ENCODE measurements at places on chromosomes 16 and 17.
A peak's percentile ranks its signal among the peaks of the same experiment; 100 is the strongest.

DNA sequence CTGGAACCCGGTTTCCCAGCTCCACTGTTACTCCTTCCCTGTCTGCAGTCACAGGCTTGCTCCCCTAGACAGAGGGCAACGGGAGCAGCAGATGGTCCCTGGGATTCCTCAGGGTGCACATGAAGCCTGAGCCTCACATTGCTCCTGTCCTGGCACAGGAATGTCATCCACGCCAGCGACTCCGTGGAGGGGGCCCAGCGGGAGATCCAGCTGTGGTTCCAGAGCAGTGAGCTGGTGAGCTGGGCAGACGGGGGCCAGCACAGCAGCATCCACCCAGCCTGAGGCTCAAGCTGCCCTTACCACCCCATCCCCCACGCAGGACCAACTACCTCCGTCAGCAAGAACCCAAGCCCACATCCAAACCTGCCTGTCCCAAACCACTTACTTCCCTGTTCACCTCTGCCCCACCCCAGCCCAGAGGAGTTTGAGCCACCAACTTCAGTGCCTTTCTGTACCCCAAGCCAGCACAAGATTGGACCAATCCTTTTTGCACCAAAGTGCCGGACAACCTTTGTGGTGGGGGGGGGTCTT is 1.6 kb upstream of the DECR2 start:
- DNase-seq: no peak

DNA sequence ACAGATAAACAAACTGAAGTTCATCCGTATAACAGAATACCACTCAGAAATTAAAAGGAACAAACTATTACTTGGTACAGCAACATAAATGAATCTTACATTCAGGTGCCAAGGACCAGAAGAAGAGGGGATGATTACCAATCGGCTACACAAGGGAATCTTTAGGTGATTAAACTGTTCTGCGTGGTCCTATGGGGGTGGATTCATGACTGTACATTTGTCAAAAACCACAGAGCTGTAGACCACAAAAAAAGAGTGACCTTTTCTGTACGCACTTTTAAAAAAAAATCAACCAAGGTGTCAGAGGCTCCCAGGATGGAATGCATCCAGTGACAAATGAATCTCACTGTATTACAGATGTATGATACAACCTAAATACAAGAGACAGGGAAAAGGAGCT is 110.8 kb downstream of the CDYL2 start:
- no peak for DNase-seq

- DNase-seq: peak; percentile 94
These were observed 10.0 kb downstream of the ATP5PD start for GRCh38 chr17:75036643-75037268.

DNA sequence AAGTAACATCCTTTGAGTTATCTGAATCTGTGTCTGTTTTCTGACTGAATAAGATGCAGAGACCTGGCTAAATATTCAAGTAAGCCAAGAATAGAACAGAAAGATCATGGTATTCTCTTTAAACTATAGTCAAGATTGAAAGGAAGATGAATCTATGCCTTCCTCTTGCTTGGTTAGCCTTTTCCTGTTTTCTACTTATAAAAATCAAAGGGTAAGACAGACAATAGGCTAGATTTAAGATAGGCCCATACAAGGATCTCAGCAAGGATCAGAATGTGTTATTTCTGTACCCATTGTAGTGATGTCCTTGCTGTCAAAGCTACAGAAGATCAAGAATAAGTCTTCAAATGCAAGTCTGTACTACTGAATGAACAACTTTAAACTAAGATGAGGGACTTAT is 7.0 kb upstream of the CDR2 start:
- DNase-seq: no peak

GRCh38 chr16:19167710-19168370 is at the start of gene SYT17:
SYT17 (plus strand) TSS chr16:19168240; CDS start chr16:19168647, 407 bp downstream.
- no peak for DNase-seq

DNA sequence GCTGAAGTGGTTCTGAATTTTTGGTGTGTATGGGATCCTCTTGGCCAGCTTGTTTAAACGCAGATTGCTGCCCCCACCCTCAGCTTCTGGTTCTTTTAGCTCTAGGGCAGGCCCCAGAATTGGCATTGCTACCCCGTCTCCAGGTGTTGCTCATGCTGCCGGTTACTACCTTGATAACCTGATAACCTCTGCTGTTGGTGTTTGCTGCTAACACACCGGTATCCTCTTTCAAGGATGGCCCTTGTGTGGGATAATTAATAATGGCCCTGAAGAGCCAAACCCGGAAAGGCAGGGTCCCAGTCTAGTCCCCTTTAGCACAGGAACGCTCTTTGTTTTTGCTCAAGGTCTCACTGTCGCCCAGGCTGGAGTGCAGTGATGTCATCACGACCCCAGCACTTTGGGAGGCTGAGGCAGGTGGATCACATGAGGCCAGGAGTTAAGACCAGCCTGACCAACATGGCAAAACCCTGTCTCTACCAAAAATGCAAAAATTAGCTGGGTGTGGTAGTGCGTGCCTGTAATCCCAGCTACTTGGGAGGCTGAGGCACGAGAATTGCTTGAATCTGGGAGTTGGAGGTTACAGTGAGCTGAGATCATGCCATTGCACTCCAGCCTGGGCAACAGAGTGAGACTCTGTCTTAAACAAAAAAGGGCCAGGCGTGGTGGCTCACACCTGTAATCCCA is 1.3 kb upstream of the ST3GAL2 start:
- no peak for DNase-seq

GRCh38 chr16:84471316-84471715 is 33.1 kb downstream of the MEAK7 start:
- DNase-seq: no peak

- no peak for DNase-seq
These were observed 61.8 kb downstream of the BAIAP2 start for GRCh38 chr17:81096741-81097133.

- no peak for DNase-seq
These were observed 23.4 kb downstream of the MYO18A start for GRCh38 chr17:29156781-29157180.

GRCh38 chr16:54236773-54237172 is 49.8 kb downstream of the IRX3 start:
- no peak for DNase-seq
